ENCODE measurements at places on chromosomes 7 and 10.

- DNase-seq = no peak
Measured at GRCh38 chr7:4054158-4054557, 627.9 kb upstream of the FOXK1 start.

DNA sequence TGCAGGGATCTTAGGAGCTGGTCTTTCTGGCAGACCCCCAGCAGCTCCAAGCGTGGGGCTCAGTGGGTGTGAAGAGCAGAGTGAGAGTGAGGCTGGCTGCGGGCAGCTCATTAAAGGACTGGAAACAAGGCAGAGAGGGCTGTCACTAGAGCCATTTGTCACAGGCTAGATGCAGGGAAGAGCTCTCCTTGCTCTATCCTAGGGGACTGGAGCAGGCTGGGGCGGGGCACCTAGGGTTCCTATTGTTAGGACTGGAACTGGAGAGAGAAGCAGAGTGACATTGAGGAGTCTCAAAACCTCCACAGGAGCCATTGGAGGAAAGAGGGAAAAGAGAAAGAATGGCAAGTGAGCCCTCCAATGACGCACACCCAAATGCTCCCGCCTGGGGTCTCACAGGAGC is 772 bp upstream of the DDC start:
- DNase-seq = no peak

DNA sequence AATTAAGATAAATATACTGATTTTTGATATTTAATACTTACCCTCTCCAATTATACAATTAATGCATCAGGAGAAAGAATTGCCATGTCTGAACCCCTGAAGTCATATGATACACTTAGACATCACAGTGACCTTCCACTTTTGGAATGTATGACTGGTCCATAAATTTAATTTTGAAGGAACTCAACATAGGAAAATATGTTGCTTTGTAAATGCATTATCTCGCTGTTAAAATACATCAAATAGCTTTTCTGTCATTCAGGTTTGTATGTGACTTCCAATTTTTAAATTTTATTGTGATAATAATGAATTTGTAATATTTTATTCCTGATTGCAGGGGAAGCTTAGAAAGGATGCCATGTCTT is 631.9 kb upstream of the ANKRD30A start:
- no peak for DNase-seq

- DNase-seq = no peak
Measured at GRCh38 chr10:10584161-10584560, 433.5 kb upstream of the CELF2 start.

- no peak for DNase-seq
Measured at GRCh38 chr7:44194069-44194468, 4.8 kb upstream of the GCK start.
